HCT116 (cell line): ENCODE measurements at places on chromosomes 5 and 9. TPM values are rescaled to one million over a fixed set of nuclear protein-coding genes. Genes with fewer than 3 reads are reported as not detected.
A peak's percentile ranks its signal among the peaks of the same experiment; 100 is the strongest.

GRCh38 chr9:28671000-28671399 lies 1097.7 kb upstream of the C9orf72 start:
- no peaks in the 10 kb centered on the region for H3K27me3 ChIP-seq
- no peak for DNase-seq
- no peak overlapping the region for H3K4me3 ChIP-seq
- H3K36me3 ChIP-seq: no peaks in the 10 kb centered on the region

DNA sequence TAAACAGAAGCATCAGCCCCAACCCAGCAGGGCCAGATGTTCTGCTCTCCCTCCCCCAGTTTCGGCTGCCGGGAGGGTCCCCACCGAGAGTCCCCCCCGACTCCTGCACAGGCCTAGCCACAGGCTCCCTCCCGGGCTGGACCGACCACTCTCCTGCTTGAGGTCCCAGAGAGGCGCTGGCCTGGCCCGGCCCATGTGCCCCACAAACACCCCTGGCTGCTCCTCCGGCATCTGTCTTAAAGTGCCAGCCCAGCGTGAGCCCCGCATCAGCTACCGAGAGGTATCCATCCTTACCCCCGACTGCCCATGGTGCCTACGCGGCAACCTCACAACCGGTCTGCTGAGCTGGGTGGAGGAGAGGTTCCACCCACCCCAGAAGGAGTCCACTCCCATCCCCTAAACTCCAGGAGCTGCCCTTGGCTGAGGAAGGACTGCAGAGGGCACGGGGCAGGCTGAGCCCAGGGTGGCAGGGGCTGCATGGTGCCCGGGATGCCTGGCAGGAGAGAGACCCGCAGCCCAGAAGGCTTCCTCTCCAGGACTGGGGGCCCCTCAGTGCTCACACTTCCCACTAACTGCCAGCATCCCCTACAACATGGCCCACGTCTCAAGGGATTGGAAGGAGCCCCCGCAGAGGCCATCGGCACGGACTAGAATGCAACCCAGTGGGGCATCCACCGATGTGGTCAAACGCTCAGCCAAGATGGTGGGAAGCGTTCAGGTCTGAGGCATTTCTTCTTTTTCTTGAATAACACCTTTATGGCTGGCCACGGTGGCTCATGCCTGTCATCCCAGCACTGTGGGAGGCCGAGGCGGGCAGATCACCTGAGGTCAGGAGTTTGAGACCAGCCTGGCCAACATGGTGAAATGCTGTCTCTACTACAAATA lies 15.6 kb upstream of the EGFL7 start:
- no peak for DNase-seq
- H3K4me1 ChIP-seq: peaks cover 7% of the 10 kb centered on the region
- no peaks in the 10 kb centered on the region for H3K36me3 ChIP-seq

DNA sequence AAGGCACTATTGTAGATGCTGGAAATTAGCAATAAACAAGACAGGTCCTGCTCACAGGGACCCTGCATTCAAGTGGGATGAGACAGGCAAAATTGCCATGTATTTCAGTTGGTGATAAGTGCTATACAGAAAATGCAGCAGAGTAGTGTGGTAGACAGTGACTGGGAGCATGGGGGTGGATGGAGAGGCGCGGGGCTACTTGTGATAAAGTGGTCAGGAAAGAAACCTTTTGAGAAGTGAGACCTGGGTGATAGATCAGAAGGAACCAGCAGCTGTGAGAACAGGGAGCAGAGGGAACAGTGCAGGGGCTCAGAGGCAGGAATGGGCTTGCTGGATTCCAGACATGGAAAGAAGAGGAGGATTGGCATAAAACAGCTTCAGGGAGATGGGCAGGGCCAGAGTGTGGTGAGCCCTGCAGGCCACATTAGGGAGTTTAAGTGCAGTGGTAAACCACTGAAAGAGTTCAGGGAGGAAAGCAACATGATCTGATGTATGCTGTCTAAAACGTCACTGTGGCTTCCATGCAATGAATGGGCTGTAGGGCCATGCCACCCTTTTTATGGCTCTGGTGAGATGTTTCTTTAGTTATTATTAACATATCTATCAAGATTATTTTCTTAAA lies 7.3 kb downstream of the CRHBP start:
- H3K4me1 ChIP-seq: 0 out of 2 replicates have a peak, but pooled peaks cover 2% of the 10 kb centered on the region
- no peaks in the 10 kb centered on the region for H3K36me3 ChIP-seq
- DNase-seq: no peak

DNA sequence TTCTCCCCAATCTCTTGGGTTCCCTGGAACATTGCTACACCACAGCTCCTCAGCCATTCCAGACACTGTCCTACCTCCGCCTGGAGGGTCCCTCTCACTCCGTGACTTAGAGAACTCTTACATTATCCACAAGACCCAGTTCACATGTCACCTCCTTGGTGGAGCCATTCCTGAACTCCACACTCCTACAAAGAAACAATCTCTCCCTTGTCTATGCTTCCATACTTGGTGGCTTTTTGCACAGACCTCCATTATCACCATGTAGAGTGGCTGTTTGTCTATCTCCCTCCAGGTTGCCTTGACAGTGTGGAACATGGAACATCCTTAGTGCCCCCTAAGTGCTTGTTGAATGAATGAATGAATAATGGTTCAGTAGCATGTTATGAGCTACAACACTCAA lies 105.9 kb downstream of the PAX5 start:
- H3K4me3 ChIP-seq: no peak overlapping the region
- H3K4me1 ChIP-seq: peaks cover 12% of the 10 kb centered on the region
- no peaks in the 10 kb centered on the region for H3K36me3 ChIP-seq
- no peak overlapping the region for H3K27ac ChIP-seq
- peaks cover 7% of the 10 kb centered on the region; the same call in 1 of the 2 replicates for H3K27me3 ChIP-seq

DNA sequence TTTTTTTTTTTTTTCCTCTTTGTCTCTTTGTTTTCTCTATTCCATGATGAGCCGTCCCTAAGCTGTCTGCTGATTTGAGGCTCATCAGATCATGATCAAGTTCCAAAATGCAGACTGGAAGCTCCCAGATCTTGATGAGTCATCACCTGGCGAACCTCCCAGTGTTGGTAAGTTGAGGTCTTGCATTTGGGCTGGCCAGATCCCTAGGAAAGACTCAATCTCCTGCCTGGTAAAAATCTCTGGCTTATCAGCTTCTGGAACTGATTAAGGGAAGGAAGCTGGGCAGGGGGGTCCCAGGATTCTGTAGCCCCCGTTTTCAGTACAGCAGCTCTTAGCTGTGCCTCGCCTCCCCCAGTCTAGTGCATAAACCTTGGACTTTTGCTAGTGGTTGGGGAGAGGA lies 69.0 kb downstream of the TSPAN17 start:
- no peak overlapping the region for H3K27ac ChIP-seq
- H3K4me3 ChIP-seq: no peak overlapping the region
- DNase-seq: peak; percentile 15
- no peaks in the 10 kb centered on the region for H3K36me3 ChIP-seq

- no peak overlapping the region for H3K4me3 ChIP-seq
- no peak overlapping the region for H3K27ac ChIP-seq
- no peak for DNase-seq
These were observed 161.3 kb downstream of the SNCAIP start for GRCh38 chr5:122473138-122473843.

LCN15 gene
- total RNA-seq: 0.76 TPM
